SK-N-SH (cell line): ENCODE measurements at places on chromosomes 1 and 21. TPM values are rescaled to one million over a fixed set of nuclear protein-coding genes. Genes with fewer than 3 reads are reported as not detected.

NTRK1 gene
- 0.97 and 3.3 TPM in 2 replicates for polyA plus RNA-seq

SIK1 gene
- 3.8 and 6.6 TPM in 2 replicates for polyA plus RNA-seq

FCER1A gene
- polyA plus RNA-seq: not detected in 2 replicates

RPL11 gene
- polyA plus RNA-seq: 2,231 and 2,255 TPM in 2 replicates

LRRIQ3 gene
- polyA plus RNA-seq: 0.56 and 0.70 TPM in 2 replicates

MSH4 gene
- polyA plus RNA-seq: not detected in 2 replicates

LINGO4 gene
- not detected in 2 replicates for polyA plus RNA-seq

- no peak overlapping the region for H3K4me3 ChIP-seq
- no peaks in the 10 kb centered on the region for H3K27me3 ChIP-seq
- no peaks in the 10 kb centered on the region; the same call in 1 of the 2 replicates for H3K4me1 ChIP-seq
- peak overlapping the region; percentile 43; the same call in 1 of the 2 replicates for H3K27ac ChIP-seq
These were observed 162.4 kb downstream of the TPR start for GRCh38 chr1:186212568-186213224.

GRCh38 chr1:20481643-20482498, 4.1 kb downstream of the CAMK2N1 start:
- no peaks in the 10 kb centered on the region for H3K36me3 ChIP-seq
- H3K27ac ChIP-seq: no peak overlapping the region
- no peaks in the 10 kb centered on the region for H3K27me3 ChIP-seq
- H3K4me3 ChIP-seq: no peak overlapping the region

GRCh38 chr1:47536646-47537118, 98.8 kb downstream of the FOXD2 start:
- H3K36me3 ChIP-seq: no peaks in the 10 kb centered on the region
- no peak overlapping the region for H3K27ac ChIP-seq
- peaks cover 14% of the 10 kb centered on the region; the same call in 1 of the 2 replicates for H3K4me1 ChIP-seq
- H3K27me3 ChIP-seq: peaks cover 11% of the 10 kb centered on the region; the same call in 1 of the 2 replicates
- no peak for DNase-seq
- no peak overlapping the region for H3K4me3 ChIP-seq

- no peaks in the 10 kb centered on the region for H3K36me3 ChIP-seq
- no peak overlapping the region for H3K4me3 ChIP-seq
- no peak for DNase-seq
- no peaks in the 10 kb centered on the region for H3K27me3 ChIP-seq
These were observed 11.1 kb downstream of the NOS1AP start for GRCh38 chr1:162080472-162081015.

DNA sequence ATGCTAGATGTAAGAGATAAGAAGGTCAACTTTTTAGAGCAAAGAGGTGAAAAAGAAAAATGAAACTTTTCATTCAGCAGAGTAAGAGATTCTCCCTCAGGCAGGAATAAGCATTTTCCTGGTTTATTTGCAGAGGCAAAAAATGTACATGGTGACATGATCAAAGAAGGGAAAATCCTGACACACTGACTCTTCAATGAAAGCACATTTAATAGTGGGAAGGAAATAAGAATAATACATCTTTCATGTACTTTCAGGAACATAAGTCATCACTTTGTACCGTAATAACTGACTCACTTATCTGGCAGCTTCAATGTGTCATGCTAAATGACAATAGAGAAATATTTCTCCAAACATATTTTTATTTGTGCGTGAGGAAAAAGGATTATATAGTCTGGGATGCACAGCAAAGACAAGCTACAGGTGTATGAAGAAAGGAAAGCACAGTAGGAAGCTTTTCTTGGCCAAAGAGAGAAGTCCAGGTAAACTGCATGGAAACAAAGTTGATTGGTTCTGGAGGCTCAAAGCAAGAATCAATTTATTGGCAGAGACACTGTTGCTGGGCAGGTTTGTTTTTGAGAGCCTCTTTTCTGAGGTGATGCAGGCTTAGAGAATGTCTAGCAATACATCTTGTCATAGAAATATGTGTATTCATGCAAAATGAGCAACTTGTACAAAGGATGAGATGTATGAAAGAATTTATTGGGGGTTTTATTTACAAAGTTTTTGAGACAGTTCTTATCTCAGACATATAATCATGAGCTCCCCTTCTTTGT, 1409.0 kb downstream of the PLA2G4A start:
- H3K36me3 ChIP-seq: no peaks in the 10 kb centered on the region
- no peaks in the 10 kb centered on the region for H3K27me3 ChIP-seq
- DNase-seq: no peak

GRCh38 chr1:92805216-92805615, 20.3 kb upstream of the EVI5 start:
- no peak for DNase-seq
- peak overlapping the region; percentile 17; the same call in 1 of the 2 replicates for H3K27ac ChIP-seq
- no peaks in the 10 kb centered on the region for H3K36me3 ChIP-seq
- H3K4me1 ChIP-seq: peaks cover 5% of the 10 kb centered on the region; the same call in 1 of the 2 replicates

GRCh38 chr1:244964112-244964971, 100.0 kb upstream of the HNRNPU start:
- peak overlapping the region; percentile 88 for H3K27ac ChIP-seq
- no peak overlapping the region for H3K4me3 ChIP-seq
- H3K27me3 ChIP-seq: no peaks in the 10 kb centered on the region
- DNase-seq: peak; percentile 56
- H3K36me3 ChIP-seq: no peaks in the 10 kb centered on the region
- peaks cover 23% of the 10 kb centered on the region for H3K4me1 ChIP-seq

DNA sequence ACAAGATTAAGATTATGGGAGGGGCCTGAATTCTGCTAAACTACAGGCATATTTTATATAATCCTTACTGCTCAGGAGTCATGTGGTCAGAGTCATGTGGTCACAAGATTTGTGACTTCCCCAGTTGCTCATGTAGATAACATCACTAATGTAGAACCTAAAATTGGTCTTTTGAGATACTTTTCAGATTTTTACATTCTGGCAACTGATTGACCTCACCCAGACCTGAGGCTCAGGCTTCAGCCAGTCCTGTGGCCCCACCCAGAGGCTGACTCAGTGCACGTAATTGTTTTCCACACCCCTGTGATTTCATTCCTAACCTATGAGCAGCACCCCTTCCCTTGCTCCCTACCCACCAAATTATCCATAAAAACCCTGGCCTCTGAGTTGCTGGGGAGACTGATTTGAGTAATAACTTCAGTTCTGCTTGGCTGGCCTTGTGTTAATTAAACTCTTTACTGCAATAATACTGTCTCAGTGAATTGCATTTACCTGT, 41.7 kb upstream of the ZNF326 start:
- H3K4me3 ChIP-seq: no peak overlapping the region
- H3K27ac ChIP-seq: no peak overlapping the region
- no peaks in the 10 kb centered on the region for H3K4me1 ChIP-seq
- H3K27me3 ChIP-seq: no peaks in the 10 kb centered on the region
- no peaks in the 10 kb centered on the region for H3K36me3 ChIP-seq

DNA sequence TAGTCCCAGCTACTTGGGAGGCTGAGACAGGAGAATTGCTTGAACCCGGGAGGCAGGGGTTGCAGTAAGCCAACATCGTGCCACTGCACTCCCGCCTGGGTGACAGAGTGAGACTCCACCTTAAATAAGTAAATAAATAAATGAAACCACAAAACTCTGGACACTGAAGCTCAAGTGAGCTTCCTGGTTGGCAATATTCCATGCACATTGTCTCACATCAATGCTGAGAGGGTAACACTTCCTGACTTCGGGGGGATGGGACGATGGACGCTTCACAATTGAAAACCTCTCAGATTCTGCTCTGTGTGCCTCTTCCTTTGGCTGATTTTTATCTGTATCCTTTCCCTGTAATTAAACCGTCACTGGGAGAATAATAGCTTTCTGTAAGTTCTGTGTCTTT, 70.0 kb upstream of the ZNF644 start:
- H3K27ac ChIP-seq: no peak overlapping the region
- no peaks in the 10 kb centered on the region for H3K4me1 ChIP-seq
- H3K4me3 ChIP-seq: no peak overlapping the region
- no peaks in the 10 kb centered on the region for H3K27me3 ChIP-seq

DNA sequence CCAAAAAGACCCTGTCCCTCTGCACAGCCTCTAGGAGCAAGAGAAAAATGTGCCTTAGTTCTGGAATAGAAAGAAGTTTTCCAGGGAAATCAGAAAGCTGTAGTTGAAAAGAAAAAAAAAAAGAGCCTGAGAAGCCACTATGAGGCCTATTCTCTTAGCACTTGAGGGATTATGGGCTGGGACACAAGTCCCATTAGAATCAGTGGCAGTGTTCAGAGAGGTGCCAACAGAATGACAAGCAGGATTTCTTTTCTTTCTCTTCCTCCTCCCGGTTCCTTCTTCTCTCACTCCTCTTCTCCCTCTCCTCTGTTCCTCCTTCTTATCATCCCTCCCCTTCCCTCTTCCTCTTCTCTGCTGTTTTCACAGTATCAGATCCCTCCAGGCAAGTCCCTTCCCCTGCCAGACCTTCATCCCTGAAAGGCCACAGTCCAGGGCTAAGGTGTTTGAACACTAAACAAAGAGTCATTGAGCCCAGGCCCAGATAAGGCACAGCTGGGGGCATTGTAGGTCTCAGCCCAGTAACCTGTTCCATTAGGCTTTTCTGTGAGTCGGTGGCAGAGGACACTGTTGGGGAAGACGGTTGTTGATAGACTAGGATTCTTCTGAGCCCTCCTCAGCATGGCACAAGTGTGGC, 64.7 kb upstream of the LPGAT1 start:
- H3K27me3 ChIP-seq: no peaks in the 10 kb centered on the region
- H3K4me3 ChIP-seq: no peak overlapping the region
- no peaks in the 10 kb centered on the region for H3K4me1 ChIP-seq
- no peaks in the 10 kb centered on the region for H3K36me3 ChIP-seq
- DNase-seq: no peak
- no peak overlapping the region for H3K27ac ChIP-seq

GRCh38 chr1:89715677-89716076, 82.8 kb downstream of the LRRC8C start:
- H3K27ac ChIP-seq: no peak overlapping the region
- no peaks in the 10 kb centered on the region for H3K27me3 ChIP-seq
- H3K36me3 ChIP-seq: peaks cover 23% of the 10 kb centered on the region
- no peak overlapping the region for H3K4me3 ChIP-seq

- peaks cover 4% of the 10 kb centered on the region; the same call in 1 of the 2 replicates for H3K4me1 ChIP-seq
- H3K4me3 ChIP-seq: no peak overlapping the region
- DNase-seq: no peak
- H3K36me3 ChIP-seq: no peaks in the 10 kb centered on the region
- peak overlapping the region; percentile 13; the same call in 1 of the 2 replicates for H3K27ac ChIP-seq
These were observed 89.9 kb downstream of the HMCN1 start for GRCh38 chr1:185824106-185824505.

DNA sequence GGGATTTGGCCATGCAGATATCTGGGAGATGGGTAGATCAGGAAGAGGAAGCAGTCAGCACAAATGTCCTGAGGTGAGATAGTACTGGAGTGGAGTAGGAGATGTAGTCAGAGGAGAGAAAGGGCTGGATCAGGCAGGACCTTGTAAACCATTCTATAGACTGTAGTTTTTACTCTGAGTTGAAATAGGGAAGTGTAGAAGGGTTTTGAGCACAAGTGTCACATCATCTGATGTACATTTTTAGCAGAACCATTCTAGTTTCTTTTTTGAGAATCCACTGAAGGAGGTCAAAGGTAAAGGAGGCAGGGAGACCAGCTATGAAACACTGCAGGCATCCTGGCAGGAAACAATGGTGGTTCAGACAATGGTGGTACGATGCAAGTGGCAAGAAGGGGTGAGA, 194.6 kb upstream of the RRP15 start:
- H3K36me3 ChIP-seq: no peaks in the 10 kb centered on the region
- H3K4me1 ChIP-seq: no peaks in the 10 kb centered on the region
- H3K27me3 ChIP-seq: no peaks in the 10 kb centered on the region
- DNase-seq: no peak
- H3K27ac ChIP-seq: no peak overlapping the region
- no peak overlapping the region for H3K4me3 ChIP-seq

GRCh38 chr1:87513255-87513654, 184.6 kb downstream of the LMO4 start:
- no peaks in the 10 kb centered on the region for H3K36me3 ChIP-seq
- no peaks in the 10 kb centered on the region for H3K4me1 ChIP-seq
- no peaks in the 10 kb centered on the region for H3K27me3 ChIP-seq
- no peak for DNase-seq
- no peak overlapping the region for H3K27ac ChIP-seq

DNA sequence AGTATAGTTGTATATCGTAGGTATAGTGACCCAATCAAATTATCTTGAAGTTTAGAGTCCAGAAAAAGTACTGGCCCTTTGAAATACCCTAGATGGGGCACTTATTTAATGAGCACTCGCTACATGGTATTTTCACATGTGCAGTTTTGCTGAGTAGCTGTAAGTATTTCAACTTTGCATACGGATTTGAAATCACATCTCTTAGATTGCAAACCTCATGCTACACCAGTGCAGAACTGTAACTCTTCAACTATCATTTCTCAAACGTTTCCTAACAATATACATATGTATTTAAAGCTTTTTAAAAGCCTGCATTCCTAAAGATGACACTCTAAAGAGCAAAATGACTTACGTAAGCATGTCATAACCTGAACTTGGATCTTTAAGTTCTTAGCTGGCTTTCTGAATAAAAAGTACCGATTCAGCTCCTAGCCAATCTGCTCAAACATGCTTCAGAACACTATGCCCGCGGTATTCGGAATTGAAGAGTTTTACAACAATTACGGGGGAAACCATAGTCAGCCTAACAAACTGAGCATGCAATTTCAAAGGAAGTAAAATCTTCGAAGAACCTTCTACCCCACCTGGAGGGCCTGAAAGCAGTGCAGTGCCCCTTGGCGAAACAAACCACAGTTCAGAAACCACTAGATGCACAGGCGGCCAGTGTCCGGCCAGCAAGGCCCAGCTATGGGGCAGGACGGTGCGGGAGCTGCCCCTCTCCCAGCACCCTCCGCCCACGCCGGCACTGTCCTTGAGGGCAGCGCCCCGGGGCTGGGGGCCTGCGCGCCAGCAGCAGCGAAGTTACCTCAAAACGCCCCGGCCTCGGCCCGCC, 863 bp downstream of the FH start:
- H3K4me1 ChIP-seq: peaks cover 12% of the 10 kb centered on the region
- H3K27me3 ChIP-seq: no peaks in the 10 kb centered on the region
- H3K27ac ChIP-seq: peak overlapping the region; percentile 84
- H3K4me3 ChIP-seq: peak overlapping the region; percentile 96
- H3K36me3 ChIP-seq: peaks cover 22% of the 10 kb centered on the region

DNA sequence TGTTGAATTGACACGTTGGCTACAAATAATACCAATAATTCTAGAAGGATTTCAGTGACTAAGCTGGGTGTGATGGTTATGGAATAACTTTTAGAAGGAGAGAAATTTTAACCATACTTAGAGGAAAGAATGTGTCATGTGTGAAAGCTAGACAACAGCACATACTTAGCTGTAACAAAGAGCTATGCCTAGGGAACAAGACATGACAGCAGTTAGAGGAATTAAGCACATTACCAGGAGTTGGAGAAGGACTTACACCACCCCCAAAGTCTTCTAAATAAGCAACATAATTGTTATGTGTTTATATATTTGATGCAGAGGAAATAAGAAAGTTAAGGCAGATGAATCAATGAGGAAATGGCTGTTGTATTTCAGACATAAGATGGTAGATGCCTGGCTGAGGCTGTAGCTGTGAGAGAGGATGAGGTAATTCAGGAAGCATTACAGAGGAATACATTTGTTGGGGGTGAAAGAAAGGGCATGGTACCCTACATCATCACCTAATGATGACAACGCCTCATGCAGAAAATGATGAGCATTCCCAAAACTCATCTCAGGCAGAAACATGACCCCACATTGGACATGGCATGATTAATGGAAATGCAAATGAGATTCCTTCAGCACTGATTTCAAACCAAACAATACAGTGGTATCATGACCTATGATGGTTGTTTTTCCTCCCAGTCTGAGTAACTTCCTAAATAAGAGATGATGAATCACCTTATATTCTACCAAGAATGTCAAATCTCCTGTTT, 211.5 kb downstream of the LHX8 start:
- no peaks in the 10 kb centered on the region for H3K36me3 ChIP-seq
- H3K4me3 ChIP-seq: no peak overlapping the region
- H3K27me3 ChIP-seq: no peaks in the 10 kb centered on the region

GRCh38 chr1:22794647-22795365, 84.2 kb downstream of the EPHB2 start:
- peak; percentile 55 for DNase-seq
- H3K4me3 ChIP-seq: no peak overlapping the region
- peaks cover 31% of the 10 kb centered on the region for H3K4me1 ChIP-seq
- H3K27ac ChIP-seq: no peak overlapping the region
- no peaks in the 10 kb centered on the region for H3K27me3 ChIP-seq
